ENCODE measurements at places on chromosomes 11 and 22. TPM values are rescaled to one million over a fixed set of nuclear protein-coding genes. Genes with fewer than 3 reads are reported as not detected.

GRCh38 chr22:30424534-30425326 is 838 bp upstream of the MTFP1 start:
- no peak for DNase-seq

DNA sequence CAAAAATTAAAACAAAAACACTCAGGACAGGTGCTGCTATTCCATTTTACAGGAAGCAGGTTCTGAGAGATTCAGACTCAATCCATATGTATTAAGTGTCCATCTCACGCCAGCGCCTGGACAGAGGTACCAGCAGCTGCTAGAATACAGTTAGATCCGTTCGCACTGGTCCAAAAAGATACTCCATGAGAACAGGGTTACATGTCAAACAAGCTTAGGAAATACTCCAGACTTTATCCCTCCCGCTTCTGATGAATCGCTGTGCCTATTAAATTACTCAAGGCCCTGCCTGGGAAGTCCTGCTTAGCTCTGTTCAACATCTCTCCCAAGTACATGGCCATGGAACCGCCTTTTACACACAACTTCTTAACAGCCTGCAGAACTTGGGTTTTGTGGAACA is 50.2 kb upstream of the SLC35C1 start:
- no peak for DNase-seq

DNA sequence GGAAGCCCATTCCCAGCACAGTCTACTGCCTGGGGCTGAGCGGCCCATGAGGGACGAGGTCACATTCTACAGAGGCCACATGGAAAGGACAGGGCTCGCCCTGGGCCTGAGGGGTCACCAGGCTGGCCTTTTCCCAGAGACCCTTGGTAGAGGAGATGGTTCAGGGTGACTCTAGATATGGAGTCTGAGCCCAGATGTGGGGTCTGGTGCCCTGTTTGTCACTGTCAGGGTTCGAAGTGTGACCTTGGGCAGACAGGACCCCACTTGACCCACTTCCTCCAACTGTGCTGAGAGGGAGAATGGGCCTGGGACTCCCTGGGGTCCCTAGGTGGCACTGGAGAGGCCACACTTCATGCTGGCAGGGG is 81.0 kb downstream of the MYEOV start:
- no peak for DNase-seq

VPREB1 gene
- not detected for total RNA-seq

HORMAD2 gene
- total RNA-seq: not detected

GRCh38 chr11:114738954-114739353 is 60.6 kb downstream of the NXPE2 start:
- DNase-seq: peak; percentile 10

DNA sequence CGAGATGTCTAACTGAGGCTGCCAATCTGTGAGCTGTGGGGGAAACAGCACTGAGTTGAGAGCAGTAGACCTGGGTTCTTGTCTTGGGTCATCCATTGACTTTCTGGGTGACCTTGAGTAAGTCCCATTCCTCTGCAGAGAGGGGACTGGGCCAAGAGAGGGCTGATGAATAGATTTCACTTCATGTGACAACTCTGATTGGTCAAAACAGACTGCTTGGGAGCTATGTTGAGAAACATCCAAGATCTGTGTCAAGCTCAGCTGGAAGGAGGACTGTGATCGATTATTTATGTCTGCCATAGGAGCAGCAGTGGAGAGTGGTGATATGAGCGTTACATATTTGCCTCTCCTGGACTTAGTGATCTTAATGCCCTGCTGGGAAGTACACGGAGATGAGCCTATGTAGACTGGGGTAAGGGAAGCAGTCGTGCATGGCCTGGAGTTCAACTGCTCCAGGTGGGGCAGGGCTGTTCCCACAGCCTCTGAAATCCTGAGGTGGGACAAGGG is 47.7 kb downstream of the OTOG start:
- no peak for DNase-seq

DNA sequence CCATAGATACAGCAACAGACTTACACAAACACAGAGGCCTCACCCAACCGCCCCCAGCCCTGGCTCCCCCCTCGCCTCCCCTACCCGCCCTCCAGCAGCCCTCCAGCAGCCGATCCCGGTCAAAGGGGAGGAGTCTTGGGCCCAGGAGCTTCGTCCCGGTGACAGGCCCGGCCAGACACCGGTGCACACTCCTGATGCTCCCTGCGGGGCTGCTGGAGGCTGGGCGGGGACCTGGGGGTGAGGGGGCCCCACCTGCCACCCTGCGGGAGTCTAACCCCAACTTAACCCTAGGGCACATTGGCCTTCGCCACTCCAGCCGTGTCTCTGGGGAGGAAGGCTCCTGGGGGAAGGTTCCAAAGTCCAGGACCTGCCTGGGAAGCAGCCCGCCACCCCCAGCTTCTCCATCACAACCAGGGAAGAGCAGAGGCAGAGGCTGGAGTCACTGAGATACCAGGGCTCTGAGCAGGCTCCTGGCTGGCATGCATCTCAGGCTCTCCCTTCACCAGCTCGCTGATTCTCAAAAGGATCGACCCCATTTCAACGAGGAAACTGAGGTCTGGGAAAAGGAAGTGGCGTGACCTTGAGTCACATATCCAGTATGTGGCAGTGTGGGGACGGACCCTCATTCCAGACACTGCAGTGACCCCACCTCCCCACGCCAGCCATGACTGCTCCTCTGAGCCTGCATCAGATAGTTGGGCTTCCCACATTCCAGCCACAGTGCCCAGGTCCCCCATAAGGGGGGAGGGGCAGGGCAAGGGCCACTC is 14.4 kb downstream of the BCL9L start:
- DNase-seq: no peak

DNA sequence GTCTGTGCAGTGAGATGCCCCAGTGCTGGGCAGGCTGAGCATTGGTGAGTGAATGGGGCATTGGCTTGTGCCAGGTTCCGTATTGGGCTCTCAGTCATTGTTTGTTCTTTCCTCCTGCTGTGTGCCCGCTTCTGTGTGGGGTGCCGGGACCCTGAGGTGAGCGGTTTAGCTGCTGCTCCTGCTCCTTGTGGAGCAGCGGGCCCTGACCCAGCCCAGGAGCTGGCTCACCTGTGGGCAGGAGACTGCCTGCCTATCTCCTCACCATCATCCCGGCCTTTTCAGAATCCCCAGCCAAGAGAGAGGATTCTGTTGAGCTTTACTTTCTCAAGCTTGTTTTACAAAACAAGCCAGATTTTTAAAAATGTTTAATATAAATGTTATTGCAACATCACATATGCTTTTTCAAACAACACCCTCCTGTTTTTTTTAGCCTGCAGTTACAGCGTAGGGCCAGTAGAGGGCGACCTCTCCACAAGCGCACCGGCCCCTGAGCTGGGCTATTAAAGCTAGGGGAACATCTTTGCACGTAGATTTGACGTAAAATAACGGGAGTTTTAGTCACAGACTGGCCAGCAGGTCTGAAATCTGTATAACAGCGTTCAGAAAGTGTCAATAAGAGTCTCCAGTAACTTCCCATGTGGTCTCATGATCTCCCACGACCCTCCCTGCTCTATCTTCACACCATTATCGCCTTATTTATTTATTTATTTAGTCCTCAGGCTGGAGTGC is 25.1 kb upstream of the RELT start:
- DNase-seq: peak; percentile 71

- DNase-seq: no peak
Observed at GRCh38 chr11:75733431-75734107, 15.9 kb downstream of the MOGAT2 start.

- DNase-seq: no peak
Observed at GRCh38 chr22:45726081-45726480, 54.4 kb downstream of the ATXN10 start.

DNA sequence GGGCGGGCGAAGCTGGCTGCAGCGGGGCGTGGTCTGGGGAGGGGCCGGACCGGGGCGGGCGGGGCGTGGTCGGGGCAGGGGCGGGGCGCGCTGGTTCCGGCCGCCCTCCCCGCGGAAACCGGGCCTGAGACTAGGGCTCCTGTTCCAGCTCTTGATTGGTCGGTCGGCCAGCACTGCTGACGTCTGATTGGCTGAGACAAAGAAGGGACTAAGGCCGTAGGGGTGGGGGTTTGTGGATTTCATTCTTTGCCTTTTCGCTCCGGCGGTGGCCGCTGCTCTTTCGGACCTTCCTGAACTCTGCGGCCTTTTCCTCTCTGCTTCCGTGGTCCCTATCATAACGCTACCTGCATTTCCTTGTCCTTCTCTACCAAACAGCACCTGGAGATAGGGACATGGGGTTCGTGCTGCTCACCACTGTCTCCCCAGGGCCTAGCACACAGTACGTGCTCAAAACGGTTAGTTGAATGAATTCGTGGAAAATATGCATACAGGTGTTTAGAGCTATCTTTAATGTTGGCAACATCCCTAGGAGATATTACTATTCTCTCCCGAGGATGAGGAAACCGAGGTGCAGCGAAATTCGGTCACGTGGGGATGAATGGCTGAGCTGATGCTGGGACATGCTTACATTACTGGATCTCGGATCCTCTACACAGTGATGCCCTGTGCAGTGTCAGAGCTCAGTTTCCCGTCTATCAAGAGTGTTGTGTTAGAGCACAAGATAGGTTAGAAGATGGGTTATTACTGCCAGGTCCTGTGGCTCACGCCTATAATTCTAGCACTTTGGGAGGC is 62.8 kb downstream of the NFAM1 start:
- DNase-seq: peak; percentile 70

- DNase-seq: no peak
Observed at GRCh38 chr11:63694596-63694995, 13.3 kb downstream of the RTN3 start.

- DNase-seq: no peak
Observed at GRCh38 chr22:35307892-35308291, 8.2 kb downstream of the TOM1 start.

OR52I2 gene
- not detected for total RNA-seq

DNA sequence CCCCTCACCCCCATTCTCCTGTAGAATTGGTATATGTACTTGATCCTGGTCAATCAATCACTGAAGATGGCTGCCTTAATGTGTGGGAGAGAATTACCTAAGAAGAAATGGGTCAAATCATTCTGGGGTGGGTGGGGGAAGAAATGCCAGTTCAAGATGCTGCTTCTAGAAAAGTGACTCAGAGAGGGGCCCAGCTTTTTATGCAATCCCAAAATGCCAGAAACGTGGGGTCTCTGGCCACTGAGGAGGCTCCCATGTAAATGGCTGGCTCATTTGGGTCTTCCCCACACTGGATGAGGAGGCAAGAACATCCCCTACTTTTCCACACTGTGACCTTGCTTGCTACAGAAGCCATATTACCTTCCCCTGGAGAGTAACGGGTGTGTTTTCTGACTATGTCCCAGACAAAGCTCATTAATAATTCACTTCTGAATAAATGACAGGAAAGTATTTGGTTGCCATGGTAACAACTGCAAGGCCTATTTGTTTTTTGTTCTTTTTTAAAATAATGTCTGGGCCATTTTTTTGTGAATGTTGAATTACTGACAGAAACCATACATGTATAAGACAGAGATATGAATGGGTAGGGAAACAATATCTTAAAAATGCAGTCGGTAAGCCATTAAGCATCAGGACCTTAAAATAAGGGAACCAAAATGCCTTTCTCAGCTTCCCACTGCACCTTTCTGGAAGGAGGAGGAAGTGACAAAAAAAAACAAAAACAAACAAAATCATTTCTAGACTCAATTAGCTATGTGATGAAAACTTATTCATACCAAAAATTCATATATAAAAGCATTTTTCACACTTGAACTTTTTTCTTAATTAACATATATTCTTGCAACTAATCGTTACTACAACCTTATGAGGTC is 32.0 kb downstream of the SLC1A2 start:
- DNase-seq: no peak

DNA sequence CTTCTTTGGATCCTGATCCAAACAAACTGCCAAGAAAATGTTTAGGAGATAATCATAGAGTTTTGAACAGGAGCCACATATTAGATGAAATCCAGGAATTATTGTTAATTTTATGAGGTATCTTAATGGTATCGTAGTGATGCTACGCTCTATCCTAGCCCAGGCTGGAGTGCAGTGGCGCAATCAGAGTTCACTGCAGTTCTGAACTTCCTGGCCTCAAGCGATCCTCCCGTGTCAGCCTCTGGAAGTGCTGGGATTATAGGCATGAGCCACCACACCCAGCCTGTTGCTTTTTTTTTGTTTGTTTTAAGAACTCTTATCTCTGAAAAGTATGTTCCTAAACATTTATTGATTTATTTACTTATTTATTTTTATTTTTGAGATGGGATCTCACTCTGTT is 2.4 kb downstream of the GSTT4 start:
- no peak for DNase-seq

DNA sequence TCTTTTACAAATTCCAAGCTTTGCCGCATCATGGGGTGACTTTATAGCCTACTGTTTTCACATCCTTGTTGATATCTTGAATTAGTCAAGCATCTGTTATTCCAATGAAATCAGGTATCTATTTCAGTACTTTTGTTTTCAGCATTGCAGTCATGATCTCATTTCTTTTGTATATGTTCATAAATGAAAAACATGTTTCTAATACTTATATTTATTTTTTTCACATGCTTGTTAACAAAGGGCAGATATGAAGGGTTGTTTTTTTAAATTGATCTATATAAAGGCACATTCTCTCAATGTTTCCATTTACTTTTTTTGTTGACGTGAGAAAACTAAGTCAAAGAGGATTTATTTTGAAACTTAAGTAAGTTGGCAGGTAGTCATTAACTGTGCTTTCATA is 964.8 kb downstream of the JRKL start:
- no peak for DNase-seq

DNA sequence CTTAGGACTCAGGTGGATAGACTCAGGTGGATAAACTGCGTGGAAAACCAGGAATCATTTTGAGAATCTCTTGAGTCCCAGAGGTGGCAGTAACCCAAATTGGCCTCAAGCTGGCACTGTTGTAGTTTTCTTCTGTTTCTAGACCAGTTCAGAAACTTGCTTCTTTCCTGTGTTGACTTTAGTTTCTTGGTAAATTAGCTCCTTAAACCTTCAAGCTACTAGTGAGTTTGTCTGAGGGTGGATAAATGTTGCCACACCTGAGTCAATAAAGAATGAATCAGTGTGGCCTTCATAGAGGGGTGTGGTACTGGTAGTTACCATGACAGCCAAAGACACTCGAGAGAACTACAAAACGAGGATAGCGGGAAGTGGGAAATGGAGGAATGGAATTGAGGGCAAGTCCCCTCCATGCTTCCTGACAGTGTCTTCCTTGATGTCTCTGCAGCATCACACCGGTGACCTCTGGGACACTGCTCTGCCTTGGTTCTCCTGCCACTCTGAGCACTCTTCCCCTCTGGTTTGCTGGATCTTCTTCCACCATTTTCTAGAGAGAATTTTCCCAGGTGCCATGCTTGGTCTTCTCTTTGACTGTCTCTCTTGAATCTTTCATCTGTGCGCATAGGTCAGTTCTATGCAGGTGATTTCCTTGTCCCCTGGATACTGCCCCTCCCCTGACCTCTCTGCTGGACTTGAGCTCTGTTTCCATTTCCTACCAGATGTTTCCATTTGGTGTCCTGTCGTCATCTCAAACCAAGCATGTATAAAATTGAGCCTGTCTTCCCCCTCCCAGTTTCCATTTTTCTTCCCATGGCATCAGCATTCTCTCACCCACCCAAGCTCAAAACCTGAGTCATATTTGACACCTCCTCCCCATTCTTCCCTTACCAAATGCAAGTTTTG is 7.2 kb downstream of the POLD4 start:
- DNase-seq: no peak

DNA sequence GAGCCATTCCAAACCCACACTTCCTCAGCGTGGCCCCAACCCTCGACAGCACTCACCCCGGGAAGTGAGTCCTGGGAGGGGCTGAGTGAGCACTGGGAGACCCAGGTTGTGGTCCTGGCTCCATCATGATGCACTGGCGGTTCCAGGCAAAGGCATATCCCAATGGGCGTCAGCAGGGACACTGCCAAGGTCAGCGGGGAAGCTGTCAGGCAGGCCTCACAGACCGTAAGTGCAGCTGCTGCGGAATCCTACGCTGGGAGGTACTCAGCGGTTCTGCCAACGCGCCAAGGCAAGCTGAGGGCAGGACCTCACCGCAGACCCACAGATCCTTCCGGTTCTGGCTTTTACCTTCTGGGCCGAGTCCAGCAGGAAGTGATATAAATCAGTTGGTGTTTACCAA is 1.4 kb upstream of the GAL3ST1 start:
- no peak for DNase-seq
